NCI-H1930 (cell line): ENCODE measurements at places on chromosomes 7 and 10.

DNA sequence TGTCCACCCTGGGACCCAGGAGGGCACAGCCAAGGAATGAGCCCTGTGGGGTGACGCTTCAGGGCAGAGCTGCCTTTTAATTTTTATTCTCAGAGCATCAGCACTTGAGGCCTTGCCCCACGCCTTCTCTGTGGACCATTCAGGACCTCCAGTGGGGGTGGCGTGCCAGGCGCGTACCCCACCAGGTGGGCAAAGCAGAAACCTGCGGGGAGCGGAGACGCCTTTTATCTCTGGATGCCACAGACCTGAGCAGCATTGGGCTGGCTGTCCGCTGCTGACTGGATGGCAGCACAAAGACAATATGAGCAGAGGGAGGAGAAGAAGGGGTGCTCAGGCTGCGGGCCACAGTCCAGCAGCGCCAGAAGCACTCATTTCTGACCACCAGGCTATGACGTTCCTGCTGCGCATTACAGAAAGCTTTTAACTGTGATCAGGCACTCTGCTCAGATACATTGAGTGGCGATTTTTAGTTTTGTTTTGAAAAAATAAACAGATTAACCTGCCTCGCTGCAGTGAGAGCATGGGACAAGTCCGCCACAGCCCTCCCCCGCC is 90.4 kb upstream of the ANLN start:
- no peak for DNase-seq

DNA sequence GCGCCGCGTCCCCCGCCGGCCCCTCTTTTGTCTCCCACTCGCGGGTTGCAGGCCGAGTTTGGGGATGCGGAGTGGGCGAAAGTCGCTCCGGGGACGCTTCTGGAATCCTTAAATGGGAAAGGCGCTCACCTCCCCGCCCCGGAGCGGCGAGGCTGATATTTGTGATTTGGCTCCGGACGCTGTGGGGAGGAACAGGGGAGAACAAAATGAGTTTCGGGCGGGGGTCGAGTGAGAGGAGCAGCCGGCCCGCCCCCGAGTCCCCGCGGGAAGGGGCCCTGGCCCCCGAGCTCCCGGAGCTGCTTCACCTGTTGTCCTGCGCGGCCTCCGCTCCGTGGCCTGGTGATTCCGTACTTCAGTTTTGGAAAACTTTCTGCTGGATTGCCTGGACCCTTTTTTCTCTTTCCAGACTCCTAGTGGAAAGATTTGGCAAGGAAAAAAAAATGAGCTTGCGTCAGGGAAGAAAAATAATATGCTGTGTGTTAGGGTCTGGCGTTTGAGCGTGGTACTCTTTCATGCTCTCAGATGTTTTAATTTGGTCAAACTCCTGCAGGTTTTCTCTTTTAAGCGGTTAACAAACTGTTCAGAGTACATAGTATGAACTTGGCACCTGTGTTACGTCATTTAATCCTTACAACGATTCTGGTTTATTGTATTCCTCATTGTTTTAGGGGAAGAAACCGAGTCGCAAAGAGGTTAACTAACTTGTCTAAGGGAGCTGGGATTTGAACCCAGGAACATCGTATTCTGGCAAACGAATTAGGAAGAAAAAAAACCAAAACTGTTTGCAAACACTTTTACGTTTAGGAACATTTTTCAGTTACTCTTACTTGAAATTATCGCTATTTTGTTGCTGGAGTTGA is 924 bp downstream of the BMPR1A start:
- DNase-seq, result no peak

DNA sequence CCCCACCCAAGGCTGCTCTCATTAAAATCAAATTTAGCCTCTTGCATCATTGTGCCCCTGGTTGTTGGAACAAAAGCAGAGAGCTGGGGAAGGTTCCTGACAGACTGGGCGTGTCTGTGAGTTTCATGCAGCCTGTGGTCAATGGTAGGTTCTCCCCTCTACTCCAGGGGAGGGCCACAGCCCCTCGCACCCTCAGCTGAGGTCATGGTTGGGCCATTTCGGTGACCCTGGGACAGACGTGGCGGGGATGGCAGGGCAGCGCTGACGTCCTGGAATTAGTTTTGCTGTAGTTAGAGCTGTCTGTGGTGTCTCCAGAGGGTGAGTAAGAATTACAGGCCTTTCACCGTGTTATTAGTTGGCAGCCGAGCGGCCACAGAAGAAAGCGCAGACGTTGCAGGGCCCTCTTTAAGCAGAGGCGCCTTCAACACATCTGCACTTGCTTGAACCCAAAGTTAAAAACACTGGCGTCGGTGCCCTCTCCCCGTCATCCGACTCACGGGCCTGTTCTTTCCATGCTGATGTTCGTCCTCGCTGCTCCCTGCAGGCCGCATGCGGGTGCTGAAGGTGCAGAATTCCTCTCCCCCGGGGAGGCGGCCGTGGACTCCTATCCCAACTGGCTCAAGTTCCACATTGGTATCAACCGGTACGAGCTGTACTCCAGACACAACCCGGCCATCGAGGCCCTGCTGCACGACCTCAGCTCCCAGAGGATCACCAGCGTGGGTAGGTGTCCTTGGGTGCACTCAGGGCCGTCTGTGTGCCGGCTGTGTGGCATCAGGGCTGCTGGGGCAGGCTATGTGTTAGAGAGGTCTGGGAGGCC is 2.8 kb downstream of the FAM20C start:
- no peak for DNase-seq

DNA sequence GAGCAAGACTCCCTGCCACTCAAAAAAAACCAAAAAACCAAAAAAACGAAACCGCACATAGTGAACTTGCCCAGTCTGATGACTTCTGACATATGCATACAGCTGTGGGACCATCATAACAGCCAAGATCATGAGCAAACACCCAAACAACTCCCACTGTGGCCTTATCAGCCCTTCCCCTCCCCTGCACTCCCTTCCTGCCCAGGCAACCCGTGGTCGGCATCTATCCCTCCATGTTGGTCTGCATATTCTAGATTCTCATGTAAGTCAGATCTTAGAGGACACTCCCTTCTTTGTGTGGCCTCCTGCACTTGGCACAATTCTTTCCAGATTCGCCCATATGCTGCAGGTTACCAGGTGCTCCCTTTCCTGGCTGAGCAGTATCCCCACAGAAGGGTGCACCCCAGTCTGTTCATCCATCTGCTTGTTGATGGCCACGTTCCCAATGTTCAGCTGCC is 72.8 kb downstream of the GNA12 start:
- no peak for DNase-seq

GRCh38 chr10:27614776-27615175 is 110.7 kb downstream of the RAB18 start:
- DNase-seq, result no peak

GRCh38 chr10:23203369-23204325 is 11.5 kb downstream of the PTF1A start:
- no peak for DNase-seq

DNA sequence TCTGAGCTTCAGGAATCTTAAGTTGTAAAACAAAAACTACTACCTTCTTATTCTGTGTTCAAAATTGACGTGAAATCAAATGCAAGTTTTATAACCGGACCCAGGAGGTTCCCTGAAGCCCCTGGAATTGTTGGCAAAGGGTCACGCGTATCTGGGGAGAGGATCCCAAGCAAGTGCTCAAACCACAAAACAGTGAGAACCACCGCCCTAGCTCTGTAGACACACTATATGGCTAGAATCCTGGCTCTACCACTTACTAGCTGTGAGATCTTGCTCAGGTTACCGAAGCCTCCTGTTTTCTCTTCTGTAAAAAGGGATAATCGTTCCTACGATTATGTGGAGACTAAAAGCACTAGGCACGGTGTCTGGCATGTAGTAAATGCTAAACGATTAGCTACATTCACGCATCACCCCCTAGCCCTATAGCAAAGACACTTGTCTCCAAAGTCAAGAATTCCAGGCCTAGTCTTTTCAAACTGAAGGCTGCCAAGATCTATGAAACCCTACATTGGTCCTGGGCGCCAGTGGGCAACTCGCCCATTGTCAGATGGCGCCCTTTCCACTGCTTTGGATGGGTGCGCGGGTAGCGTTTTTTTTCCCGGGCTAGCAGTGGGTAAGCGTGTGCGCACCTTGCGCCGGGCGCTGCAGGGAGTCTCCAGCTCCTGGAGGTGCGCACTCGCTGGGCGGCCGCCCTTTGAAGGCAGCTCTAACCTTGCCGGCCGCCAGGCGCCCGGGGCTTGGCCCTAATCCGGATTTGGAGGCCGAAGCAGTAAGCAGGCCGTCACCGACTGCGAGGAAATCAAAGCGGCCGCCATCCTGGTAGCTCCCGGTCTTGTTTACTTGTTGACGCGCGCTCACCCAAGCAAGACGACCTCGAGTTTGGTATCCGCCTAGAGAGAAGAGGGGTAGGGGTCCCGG is 11.6 kb upstream of the NKX2-3 start:
- no peak for DNase-seq

DNA sequence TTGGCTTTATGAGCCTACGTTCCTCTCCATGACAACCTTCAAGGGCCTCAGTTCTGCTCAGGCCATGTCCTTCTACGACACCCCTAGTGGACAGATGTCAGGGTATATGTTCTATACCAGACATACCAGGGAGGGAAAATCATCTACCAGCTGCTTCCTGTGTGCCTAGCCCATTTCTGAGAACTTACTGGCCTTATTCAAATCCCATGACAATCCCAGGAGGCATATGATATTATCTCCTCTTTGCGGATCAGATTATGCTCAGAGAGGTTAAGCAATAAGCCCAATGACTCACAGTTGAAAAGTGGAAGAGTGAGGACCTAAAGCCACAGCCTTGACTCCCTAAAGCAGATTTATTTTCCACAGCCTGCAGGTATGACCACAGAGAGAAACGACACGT is 139.3 kb downstream of the GLI3 start:
- DNase-seq, result no peak

DNA sequence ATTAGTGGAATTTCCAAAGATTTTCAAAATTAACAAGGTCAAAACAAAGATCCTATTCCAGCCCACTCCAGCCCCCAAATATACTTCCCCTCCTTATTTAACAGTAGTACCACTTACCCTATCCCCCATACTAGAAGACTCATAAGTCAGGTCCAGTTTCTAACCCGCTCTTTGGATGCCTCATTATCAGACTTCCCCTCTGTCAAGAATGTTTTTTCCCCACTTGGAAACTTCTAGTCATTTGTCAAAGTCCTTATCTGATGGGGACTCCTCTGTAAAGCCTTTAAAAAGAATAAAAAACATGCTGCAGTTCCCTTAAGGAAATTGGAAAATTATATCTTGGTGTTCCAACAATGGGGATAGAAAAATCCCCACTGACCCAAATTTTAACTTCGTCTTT is 70.1 kb downstream of the IMMP2L start:
- DNase-seq, result no peak

- no peak for DNase-seq
These were observed 228.2 kb downstream of the PTEN start for GRCh38 chr10:88091490-88092061.

GRCh38 chr7:51593628-51594027 is 277.0 kb upstream of the COBL start:
- DNase-seq, result no peak

- no peak for DNase-seq
These were observed 4.0 kb downstream of the UNC5B start for GRCh38 chr10:71216363-71216695.

DNA sequence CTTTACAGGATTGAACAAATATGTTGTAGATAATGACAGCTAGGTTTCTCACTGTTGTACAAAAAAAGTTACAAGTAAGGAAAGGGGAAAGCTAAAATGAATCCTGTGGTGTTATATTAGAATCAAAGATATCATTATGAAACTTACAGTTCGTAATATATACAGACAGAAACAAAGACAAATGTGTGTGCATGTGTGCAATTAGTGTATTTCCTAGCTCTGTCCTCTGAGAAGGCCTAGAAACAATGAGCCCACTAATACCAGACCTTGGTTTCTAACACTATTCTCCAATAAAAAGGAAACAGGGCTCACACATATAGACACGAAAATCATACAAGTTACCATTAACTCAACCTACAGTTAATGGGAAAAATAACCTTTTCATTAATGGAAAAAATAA is 8.0 kb downstream of the KDM7A start:
- DNase-seq, result no peak

DNA sequence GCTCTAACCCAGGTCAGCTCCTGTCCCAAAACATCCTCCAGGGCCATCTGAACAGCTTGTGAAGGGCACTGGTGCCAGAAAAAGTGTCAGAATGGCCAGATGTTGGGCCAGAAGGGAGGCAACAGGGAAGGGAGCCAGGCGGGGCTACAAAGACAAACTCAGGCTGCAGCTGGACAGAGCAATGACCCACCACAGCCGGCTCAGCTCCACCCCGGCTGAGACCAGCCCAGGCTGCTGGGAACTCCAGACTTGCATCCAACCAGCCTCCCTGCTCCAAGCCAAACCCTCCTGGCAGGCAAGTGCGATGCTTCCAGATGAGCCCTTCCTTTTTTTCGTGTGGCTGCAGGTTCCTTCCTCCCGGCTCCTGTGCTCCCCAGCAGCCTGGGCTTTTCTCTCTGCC is 466.9 kb downstream of the PTPRN2 start:
- no peak for DNase-seq
